ENCODE measurements at places on chromosomes 1 and 21.
A peak's percentile ranks its signal among the peaks of the same experiment; 100 is the strongest.

DNA sequence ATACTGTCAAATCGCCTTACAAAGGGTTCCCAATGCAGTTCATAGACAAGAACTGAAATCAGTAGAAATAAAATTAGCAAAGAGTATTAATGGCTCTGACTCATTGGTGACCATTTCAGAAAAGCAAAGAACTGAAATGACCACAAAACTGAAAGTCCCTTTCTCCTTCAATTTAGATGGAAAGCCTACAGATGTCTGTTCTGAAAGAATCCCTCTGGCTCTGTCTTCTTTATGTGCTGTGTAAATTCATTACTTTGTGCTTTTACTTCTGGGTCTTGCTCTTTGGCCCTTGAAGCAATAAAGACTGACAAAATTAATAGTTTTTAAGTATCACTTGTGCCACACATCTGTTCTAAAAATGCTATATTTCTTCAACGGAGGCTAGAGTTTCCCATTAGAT is 62.7 kb upstream of the GPR89A start:
- DNase-seq: no peak
- H3K27me3 ChIP-seq: peaks cover 27% of the 10 kb centered on the region
- H3K36me3 ChIP-seq: no peaks in the 10 kb centered on the region
- no peak overlapping the region for H3K4me3 ChIP-seq
- no peak overlapping the region for H3K27ac ChIP-seq
- no peaks in the 10 kb centered on the region for H3K4me1 ChIP-seq

- no peak overlapping the region for H3K27ac ChIP-seq
- peaks cover 33% of the 10 kb centered on the region for H3K27me3 ChIP-seq
- peaks cover 2% of the 10 kb centered on the region for H3K4me1 ChIP-seq
- peak overlapping the region; percentile 63 for H3K4me3 ChIP-seq
These were observed 38.5 kb upstream of the SYNC start for GRCh38 chr1:32741059-32741412.

- H3K4me3 ChIP-seq: no peak overlapping the region
- H3K27ac ChIP-seq: no peak overlapping the region
- no peaks in the 10 kb centered on the region for H3K27me3 ChIP-seq
- no peak for DNase-seq
- peaks cover 14% of the 10 kb centered on the region for H3K36me3 ChIP-seq
- peaks cover 7% of the 10 kb centered on the region for H3K4me1 ChIP-seq
These were observed 6.5 kb upstream of the ZZZ3 start for GRCh38 chr1:77688939-77689338.

GRCh38 chr1:45512641-45513054 is 9.0 kb downstream of the PRDX1 start:
- no peak overlapping the region for H3K4me3 ChIP-seq
- no peaks in the 10 kb centered on the region for H3K27me3 ChIP-seq
- DNase-seq: peak; percentile 75
- H3K36me3 ChIP-seq: peaks cover 75% of the 10 kb centered on the region
- H3K4me1 ChIP-seq: no peaks in the 10 kb centered on the region
- H3K27ac ChIP-seq: no peak overlapping the region

GRCh38 chr1:201391651-201392511 is 7.2 kb downstream of the LAD1 start:
- H3K27me3 ChIP-seq: peaks cover 21% of the 10 kb centered on the region
- H3K4me3 ChIP-seq: no peak overlapping the region
- H3K27ac ChIP-seq: no peak overlapping the region
- no peaks in the 10 kb centered on the region for H3K36me3 ChIP-seq

DNA sequence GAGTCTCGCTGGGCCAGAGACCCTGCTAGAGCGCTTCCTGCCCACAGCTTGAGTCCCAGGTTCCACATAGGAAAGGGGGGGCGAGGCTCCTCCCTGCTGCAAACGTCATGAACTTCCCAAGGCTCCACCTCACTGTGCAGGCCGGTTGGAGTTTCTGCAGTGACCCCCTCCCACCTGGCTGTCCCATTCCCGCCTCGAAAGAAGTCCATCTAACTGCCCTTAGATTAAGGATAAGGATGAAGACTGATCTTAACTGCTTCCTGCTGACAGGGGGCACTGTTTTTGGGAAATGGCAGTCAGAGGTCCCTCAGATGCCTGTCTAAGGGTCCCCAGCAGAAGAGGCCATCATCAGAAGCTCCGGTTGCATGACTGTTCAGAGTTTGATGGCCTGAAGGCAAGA is 62.7 kb downstream of the STUM start:
- no peaks in the 10 kb centered on the region for H3K4me1 ChIP-seq
- H3K4me3 ChIP-seq: no peak overlapping the region
- no peak for DNase-seq

DNA sequence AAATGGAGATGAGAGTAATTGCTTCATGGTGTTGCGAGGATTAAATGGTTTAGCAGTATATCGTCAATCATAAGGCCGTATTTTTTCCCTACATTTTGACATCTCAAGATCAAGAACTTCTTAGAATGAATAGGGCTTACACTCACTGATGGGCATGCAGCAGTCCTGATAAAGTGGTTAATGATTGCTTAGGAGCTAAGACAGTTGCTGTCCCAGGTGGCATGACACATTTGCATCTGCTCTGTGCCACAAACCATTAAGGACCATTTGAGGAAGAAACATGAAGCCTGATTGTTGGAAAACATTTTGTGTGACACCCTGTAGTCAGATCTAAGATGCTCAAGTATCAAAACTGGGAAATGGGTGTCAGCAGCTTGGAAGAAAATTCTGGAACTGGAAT is 81.0 kb upstream of the SGIP1 start:
- DNase-seq: no peak
- no peak overlapping the region for H3K27ac ChIP-seq
- peaks cover 17% of the 10 kb centered on the region for H3K27me3 ChIP-seq
- H3K4me3 ChIP-seq: no peak overlapping the region

DNA sequence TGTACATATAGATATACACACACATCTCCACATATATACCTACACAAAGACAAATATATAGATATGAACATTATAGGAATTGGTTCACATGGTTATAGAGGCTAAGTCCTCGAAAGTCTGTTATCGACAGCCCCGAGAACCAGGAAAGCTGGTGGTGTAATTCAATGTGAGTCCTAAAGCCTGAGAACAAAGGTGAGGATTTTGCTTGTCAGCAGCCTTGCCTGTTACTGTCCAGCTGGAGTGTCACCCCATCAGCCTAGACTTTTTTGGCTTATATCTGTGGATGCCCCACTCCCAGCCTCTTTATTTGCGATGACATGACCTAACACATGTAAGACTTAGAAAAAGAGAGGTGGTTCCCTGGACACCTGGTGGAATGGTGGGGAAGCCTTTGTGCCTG is 97.0 kb downstream of the GIPC2 start:
- DNase-seq: no peak
- peak overlapping the region; percentile 59 for H3K4me3 ChIP-seq
- H3K27ac ChIP-seq: peak overlapping the region; percentile 79

DNA sequence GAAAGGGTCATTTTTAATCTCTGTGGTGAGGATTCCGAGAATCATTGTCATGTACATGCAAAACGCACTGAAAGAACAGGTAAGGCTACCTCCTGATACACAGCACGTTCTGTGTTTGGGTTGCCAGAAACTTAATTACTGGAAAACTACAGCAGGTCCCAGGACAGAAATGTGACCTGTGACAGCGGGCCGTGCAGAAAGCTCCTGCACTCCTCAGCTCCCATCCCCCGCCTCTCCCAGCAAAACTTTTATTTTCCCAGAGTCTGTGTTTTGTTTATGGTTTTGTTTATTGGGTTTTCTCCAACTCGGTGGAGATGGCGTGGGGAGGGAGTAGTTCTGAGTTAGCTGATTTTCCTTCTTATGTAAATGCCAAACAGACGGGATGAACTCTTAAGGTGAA is 44.7 kb downstream of the SLC44A3 start:
- no peak overlapping the region for H3K27ac ChIP-seq
- no peak for DNase-seq
- H3K4me1 ChIP-seq: no peaks in the 10 kb centered on the region
- H3K4me3 ChIP-seq: no peak overlapping the region

- no peaks in the 10 kb centered on the region for H3K4me1 ChIP-seq
- H3K4me3 ChIP-seq: no peak overlapping the region
- no peak overlapping the region for H3K27ac ChIP-seq
- no peaks in the 10 kb centered on the region for H3K27me3 ChIP-seq
- H3K36me3 ChIP-seq: no peaks in the 10 kb centered on the region
These were observed 194.0 kb downstream of the NRIP1 start for GRCh38 chr21:14870853-14871149.
